ENCODE measurements at places on chromosomes 1 and 21. TPM values are rescaled to one million over a fixed set of nuclear protein-coding genes. Genes with fewer than 3 reads are reported as not detected.

Gene TNFSF4
- 1.1 TPM for total RNA-seq

Gene LCE1B
- total RNA-seq: not detected

DNA sequence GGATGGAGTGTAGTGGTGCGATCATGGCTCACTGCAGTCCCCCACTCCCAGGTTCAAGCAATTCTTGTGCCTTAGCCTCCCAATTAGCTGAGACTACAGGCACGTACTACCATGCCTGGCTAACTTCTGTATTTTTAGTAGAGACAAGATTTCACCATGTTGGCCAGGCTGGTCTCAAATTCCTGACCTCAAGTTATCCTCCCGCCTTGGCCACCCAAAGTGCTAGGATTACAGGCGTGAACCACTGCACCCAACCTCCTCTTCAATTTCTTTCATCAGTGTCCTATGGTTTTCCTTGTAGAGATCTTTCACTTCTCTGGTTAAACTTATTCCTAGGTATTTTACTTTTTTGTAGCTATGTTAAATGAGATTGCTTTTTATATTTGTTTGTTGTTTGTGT, 10.7 kb upstream of the MAST2 start:
- DNase-seq: no peak

DNA sequence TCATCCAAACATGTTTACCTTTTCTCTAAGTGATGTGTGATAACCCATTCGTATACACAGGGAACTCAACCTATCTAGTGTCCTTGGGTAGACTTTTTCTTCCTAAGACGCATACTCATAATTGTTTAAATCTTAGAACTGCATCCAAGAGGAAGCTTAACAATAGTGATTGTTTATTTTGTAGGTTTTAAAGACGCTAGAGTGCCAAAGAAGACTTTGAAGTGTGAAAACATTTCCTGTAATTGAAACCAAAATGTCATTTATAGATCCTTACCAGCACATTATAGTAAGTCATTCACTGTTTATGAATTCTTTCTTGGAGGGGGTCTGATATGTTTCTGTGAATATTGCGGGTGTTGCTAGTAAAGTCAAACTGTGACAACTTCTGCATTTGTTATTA, 25.4 kb downstream of the PLA2G4A start:
- DNase-seq: no peak

GRCh38 chr1:54764922-54765561, 719 bp upstream of the PARS2 start:
- no peak for DNase-seq

Data from osteoblast (primary cell).